ENCODE measurements at places on chromosomes 3 and 15.

DNA sequence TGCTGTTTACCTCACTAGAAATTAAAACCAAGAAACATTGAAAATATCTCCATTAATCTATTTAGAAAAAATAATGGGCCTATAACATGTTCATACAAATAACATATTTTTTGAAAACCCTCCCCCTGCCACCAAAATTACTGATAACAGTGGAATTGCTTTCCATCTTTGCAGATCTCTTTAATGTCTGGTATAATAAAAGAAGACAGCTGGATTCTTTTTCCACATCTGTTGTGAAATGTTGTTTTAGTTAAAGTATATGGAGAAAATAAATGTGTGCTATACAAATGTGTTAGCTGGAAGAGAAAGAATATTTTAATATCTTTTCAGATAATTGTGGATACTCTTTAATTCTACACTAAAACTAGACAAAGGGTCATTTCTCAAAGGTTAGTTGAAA, 251.0 kb upstream of the GOLGA6L4 start:
- DNase-seq = no peak

GRCh38 chr3:131072845-131073244, 46.2 kb downstream of the NEK11 start:
- DNase-seq = no peak

DNA sequence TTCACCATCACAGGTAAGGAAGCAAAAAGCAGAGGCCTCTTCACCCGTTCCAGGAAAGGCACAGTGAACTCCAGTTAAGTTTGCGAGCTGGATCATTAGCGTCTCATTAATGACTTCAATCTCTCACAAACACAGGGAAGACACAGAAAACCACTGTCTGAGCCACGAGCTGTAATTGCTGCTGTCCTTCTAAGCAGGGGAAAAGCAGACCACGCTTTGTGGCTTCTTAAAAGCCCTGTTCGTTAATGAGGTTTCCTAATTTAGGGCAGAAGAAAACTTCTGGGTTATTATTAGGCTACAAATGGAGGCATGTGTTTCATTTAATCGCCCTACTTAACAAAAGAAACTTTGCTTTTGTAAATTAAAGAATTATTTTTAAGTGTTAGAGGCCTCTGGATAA, 50.6 kb upstream of the FAM174B start:
- DNase-seq = no peak

DNA sequence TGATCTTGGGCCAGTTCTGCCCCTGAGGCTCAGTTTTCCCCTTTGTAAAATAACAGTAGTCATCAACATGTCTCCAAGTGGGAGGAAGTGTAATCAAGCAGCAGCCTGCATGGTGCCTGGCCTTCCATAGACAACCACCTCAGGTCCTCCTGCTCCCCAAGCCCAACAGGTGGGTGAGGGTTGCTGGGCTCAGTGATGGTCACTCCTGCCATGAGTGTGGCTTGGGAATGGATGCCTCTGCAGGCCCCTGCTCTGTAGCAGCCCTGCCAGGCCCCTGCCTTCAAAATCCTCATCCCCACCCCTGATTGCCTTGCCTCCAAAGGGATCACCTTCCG, 59.1 kb upstream of the SLC6A1 start:
- DNase-seq = no peak

GRCh38 chr15:39869858-39870515, 50.1 kb downstream of the GPR176 start:
- DNase-seq = no peak

All from NCI-H2029 treated with DMSO at 0.1 percent for 48 hours (cell line).